Immature natural killer cell (primary cell): ENCODE measurements at places on chromosomes 2 and 18.

- DNase-seq, result no peak
Measured at GRCh38 chr2:142694282-142694681, 183.2 kb upstream of the KYNU start.

- DNase-seq, result no peak
Measured at GRCh38 chr2:80288576-80288975, 16.0 kb downstream of the LRRTM1 start.

DNA sequence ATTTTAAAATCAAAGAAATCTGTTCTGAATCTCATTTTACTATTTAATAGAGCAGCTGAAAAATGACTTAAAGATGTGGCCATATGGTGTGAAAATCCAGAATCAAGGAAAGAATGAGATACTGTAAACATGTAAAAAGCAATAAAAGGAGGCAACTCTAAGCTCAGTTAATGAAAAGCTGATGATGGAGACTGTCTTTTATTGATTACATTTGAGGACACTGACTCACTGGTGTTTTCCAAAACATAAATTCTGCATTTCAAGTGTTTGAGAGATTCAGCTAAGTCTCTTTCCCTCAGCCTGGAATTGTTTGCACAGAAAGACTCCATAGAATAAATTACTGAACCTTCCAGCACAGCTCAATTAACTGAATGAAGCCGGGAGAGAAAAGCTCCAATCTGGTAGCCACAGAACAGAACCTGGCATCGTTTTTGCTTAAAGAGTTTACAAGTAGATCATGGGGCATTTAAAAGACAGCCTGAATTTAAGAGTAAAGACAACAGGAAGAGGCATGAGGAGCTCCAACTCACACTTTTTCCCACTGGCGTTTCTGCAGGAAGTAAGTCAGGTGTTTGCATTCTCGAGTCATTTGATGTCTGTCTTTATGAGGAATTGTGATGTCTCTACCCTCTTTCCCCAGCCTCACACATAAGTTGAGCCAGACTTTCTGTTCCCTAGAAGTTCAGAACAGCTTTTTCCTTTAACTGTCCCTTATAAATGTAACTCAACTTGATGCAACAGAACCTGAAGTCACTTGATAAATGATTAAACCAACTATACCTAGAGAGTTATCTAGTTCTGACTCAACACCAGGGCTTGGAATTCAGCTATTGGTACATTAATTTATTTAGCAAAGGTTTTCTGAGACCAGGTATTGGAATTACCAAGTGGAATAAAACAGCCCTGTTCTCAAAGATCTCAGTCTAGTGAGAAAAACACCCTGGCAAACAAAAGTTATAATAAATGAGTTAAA lies 53.3 kb downstream of the FTCDNL1 start:
- DNase-seq, result no peak

- DNase-seq, result no peak
Measured at GRCh38 chr2:11962707-11963328, 216.4 kb downstream of the LPIN1 start.

GRCh38 chr18:21636769-21637168 lies 24.7 kb downstream of the SNRPD1 start:
- DNase-seq, result no peak
